Activated T-cell treated with anti-CD3 and anti-CD28 coated beads for 24 hours (primary cell): ENCODE measurements at places on chromosomes 5 and 9.

DNA sequence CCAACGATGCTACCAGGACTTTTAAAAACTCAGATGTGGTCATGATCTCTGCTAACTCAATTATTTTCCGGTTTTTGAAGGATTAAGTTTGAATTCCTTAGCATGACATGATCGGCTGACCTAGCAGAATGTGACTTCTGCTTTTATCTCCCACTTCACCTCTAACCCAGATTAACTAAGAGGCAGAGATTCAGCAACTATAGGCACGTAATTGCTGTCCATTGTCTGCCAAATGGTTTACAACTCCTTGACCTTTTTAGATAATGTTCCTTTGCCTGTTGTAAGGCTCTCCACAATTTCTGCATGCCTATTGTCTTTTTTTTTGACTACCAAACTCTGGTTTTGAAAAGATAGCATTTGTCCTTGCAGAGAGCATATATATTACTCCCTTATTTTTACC lies 268.2 kb downstream of the BRINP1 start:
- no peak for DNase-seq

GRCh38 chr5:122721127-122721526 lies 53.8 kb upstream of the SNX2 start:
- DNase-seq: no peak

GRCh38 chr9:76510041-76510440 lies 51.1 kb downstream of the GCNT1 start:
- DNase-seq: no peak

DNA sequence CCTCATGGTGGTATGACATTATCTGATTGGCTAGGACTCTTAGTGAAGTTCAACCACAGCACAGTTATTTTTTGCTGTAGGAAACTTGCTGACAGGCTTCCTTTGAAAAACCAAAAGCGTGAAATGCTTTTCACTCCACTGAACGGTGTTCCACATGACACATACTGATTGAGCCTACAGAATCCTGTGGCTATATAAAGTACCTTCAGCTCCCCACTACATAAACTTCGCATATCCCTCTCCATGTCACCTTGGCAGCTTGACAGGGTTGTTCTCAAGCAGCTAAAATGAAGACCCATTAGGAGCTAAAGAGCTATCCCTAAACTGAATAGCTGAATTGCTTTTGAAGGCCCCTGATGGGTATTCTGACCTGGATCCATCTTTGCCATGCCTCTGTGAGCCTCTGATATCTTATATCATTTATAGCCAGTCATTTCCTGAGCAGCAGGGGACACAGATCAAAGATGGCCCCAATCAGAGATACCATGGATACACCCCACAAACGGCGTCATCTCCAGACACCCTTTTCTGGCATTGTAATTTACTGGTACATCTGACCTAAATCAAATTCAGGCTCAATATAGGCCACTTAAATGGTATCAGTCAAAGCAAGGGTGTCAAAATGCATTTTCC lies 91.5 kb downstream of the APBA1 start:
- DNase-seq: no peak

- DNase-seq: no peak
Measured at GRCh38 chr5:167840527-167841130, 450.8 kb upstream of the WWC1 start.

- DNase-seq: no peak
Measured at GRCh38 chr5:35041261-35041660, 6.5 kb downstream of the AGXT2 start.

DNA sequence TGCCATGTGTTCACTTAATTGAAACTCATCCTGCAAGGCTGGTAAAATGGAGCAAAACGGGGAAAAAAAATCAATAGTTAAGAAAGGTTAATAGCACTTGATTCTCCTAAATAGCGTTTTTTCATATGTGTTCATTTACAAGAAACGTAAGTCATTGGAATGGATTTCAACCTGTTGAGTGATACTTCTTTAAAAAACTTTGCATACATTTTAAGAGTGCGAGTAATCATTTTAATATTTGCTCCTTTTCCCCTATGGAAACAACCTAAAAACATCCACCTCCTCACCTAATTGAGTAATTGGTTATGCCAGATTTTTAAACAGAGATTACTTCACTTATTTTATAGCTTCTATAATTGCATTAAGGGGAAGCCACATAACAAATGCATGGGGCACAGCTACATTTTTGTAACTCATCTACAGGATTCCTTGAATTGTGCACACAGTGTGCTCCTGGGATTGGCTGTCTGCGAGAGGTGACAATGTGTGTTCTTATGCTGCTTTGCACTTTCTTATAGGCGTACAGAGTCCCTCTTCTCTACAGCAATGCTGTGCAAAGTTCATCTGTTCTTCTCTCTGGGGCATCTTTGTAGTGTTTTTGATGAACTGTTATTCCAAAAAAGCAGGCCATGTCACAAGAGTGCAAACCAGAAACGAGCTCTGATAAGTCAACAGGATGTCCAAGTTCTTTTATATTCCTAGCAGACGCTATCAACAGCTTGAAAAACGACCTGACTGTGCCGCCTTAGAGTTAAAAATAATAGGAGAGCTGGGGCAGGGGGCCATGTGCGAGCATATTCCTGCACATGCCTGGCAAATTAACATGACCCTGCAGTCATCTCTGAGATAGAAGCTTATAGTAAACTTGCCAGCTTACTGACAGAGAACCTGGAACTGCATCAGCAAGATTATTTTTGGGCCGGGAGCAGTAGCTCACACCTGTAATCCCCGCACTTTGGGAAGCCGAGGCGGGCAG lies 117.9 kb downstream of the GOLPH3 start:
- no peak for DNase-seq

DNA sequence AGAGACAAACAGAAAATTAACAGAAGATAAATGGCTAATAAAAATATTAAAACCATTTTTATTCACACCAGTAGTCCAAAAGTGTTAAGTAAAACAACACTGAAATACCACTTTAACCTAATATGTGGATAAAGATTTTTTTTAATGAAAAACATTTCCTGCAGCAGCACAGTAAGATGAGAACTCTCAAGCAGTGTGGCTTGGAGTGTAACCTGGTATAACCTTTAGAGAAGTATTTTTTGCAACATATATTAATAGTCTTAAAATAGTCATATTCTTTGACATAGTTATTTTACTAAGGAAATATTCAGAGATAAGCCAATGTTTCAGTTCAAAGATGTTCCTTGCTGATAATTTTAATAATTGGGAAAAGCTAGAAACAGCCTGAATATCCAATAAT lies 644.4 kb downstream of the PDE4D start:
- no peak for DNase-seq

DNA sequence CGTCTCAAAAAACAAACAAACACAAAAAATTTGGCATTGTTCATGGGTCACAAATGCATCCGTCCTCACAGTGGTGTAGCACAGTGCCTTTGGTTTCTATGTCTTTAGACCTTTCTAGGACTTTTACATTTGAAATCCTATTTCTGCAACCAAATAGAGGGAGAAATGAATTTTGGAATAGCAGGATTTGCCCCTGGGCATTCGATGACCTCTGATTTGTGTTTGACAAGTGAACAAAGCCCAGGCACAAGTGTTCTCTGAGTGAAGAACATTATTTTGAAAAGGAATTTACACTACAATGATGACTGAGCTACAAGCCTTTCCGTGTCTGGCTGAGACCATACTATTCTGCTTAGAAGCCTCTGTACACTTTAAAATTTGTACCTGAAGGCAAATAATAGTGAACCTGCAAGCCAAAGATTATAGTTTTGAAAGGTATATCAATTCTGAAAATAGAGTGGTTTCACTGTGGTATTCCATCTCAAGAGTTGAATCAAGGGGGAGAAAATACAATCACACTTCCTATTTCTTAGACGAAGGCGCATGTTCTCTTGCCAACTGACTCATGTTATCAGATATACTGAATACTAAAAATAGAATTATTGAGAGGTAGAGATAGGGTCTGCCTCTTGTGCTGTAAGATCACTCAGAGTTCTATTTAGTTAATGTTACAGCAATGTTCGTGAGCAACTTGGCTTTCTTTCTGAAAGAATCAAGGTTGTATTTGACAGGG lies 297.6 kb downstream of the KDM4C start:
- no peak for DNase-seq

- DNase-seq: no peak
Measured at GRCh38 chr5:169534311-169534880, 49.2 kb upstream of the SPDL1 start.

DNA sequence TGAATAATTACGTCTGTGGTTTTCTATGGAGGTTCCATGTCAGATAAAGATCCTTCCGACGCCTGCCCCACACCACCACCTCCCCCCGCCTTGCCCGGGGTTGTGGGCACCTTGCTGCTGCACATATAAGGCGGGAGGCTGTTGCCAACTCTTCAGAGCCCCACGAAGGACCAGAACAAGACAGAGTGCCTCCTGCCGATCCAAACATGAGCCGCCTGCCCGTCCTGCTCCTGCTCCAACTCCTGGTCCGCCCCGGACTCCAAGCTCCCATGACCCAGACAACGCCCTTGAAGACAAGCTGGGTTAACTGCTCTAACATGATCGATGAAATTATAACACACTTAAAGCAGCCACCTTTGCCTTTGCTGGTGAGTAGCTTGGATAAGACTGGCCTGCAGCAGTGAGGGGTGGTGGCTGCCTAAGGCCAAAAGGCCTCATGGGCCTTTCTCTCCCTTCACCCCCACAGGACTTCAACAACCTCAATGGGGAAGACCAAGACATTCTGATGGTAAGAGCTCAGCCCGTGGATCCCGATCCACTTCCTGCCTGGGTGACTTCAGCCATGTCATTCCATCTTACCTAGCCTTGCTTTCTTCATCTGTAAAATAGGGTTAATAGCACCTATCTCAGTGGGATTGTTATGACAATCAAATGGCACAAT lies at the start of gene IL3:
TSS of gene IL3 (plus strand) at position 155 of the 661 bp plus-strand sequence. CDS start at position 207, 52 bp downstream.
- DNase-seq: no peak

DNA sequence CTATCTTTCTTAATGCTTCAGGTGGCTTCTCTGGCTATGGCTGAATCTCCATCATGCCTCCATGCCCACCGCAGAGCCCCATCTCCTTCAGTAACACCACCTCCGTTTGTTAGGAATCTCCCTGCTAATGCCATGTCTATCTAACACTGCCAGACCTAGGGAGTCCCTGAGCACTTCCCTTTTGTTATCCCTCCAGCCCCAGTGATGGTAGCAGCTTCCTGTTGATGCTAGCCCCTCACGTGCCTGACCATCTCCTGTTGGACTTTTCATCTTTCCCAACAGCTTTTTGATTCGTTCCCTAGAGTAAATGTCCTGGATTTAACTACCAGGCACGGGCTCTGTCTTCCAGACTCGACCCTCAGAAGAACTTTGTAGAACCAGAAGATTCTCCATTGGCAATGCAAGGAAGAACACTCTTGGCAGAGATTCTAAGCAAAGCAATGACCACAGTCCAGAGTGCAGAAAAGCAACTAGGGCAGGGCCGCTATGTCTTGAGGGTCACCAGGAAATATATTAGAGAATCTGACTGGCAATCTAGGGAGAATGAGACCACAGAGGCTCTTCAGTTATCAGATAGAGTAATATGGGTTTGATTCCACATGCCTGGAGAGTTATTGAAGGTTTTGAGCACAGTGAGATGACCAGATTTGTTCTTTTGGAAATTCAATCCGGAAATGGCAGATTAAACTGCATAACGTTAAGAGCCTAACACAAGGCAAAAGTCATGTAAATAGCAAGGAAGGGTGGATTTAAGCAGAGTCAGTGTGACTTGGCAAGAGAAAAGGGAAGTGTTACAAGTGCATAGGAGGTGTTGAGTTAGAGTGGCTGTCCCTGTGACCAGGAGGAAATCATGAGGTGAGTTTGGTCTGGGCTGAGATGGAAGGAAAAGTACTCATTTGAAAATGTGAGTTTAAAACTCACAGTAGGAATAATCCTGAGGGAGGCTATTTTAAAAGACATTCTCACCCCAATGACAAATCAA lies 555.2 kb downstream of the ACTL7B start:
- no peak for DNase-seq

GRCh38 chr5:106882035-106882434 lies 788.7 kb downstream of the EFNA5 start:
- DNase-seq: no peak

DNA sequence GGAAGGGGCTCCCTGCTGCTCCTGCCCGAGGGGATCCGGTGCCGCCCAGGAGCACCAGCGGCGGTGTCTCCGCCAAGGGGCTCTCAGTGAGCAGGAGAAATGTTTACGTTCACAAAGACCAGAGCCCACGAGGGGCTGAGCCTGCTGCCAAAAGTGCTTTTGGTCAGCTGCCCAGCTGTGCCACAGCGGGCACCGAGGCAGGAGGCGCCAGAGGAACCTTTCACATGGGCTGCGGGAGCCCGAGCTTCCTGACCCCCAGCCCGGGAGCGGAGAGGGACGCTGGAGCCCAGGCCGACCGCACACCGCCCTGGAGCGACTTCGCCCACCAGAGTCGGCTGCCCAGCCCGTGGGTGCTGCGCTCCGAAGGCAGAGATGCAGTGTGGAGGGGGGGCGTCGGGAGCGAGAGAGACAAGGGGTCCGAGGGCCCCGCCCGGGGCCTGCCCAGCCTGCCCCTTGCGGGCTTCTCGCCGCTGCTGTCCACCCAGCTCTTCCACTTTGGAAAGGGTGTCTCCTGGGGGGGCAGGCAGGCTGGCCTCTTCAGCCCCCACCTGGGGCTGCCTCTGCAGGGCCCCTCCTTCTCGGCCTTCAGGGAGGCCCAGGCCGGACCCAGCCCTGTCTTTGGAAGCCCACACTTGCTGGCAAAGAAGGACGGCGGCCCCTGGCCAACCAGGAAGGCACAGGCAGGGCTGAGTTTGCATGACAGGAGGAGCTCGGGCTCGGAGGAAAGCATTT lies 7.9 kb downstream of the PPP1R26 start:
- no peak for DNase-seq

DNA sequence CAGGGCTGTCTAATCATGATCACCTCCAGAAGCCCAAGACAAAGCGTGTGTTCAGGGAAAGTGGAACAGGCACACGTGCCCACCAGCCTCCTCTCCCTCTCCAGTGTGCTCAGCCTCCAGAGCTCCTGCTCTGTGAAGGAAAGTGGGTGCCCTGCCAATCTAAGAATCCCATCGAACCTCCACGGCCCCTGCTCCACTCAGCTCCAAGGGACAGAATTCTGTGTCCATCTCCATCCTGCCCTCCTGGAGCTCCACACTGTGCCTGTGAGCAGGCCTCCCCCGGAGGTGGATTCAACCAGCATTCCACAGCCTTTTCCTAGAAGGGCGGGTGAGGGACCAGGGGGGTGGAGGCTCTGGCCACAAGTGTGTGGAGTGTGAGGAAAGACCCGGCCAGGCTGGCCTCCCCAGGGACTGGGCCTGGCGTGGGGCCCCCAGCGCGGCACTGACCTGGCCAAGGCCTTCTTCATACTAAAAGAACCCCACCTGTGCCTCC lies 6.0 kb downstream of the EEIG1 start:
- no peak for DNase-seq

GRCh38 chr9:126390923-126391322 lies 64.3 kb downstream of the MVB12B start:
- no peak for DNase-seq

GRCh38 chr5:132076202-132076830 lies 2.7 kb downstream of the CSF2 start:
- no peak for DNase-seq

GRCh38 chr5:171484460-171484899 lies 65.0 kb downstream of the FGF18 start:
- DNase-seq: peak; percentile 37

GRCh38 chr5:11683666-11684065 lies 220.6 kb downstream of the CTNND2 start:
- DNase-seq: no peak

- no peak for DNase-seq
Measured at GRCh38 chr5:33789567-33789957, 102.2 kb downstream of the ADAMTS12 start.

GRCh38 chr5:124193371-124193789 lies 553.1 kb downstream of the ZNF608 start:
- no peak for DNase-seq

- no peak for DNase-seq
Measured at GRCh38 chr5:78065663-78066062, 228.8 kb downstream of the AP3B1 start.

- no peak for DNase-seq
Measured at GRCh38 chr9:125608489-125609224, 98.4 kb downstream of the MAPKAP1 start.
